ENCODE measurements at places on chromosomes 1 and 21.
A peak's percentile ranks its signal among the peaks of the same experiment; 100 is the strongest.

GRCh38 chr1:89464008-89464407 is 60.6 kb upstream of the LRRC8B start:
- DNase-seq = no peak

GRCh38 chr1:25579292-25580252 is 36.2 kb downstream of the LDLRAP1 start:
- DNase-seq = no peak

DNA sequence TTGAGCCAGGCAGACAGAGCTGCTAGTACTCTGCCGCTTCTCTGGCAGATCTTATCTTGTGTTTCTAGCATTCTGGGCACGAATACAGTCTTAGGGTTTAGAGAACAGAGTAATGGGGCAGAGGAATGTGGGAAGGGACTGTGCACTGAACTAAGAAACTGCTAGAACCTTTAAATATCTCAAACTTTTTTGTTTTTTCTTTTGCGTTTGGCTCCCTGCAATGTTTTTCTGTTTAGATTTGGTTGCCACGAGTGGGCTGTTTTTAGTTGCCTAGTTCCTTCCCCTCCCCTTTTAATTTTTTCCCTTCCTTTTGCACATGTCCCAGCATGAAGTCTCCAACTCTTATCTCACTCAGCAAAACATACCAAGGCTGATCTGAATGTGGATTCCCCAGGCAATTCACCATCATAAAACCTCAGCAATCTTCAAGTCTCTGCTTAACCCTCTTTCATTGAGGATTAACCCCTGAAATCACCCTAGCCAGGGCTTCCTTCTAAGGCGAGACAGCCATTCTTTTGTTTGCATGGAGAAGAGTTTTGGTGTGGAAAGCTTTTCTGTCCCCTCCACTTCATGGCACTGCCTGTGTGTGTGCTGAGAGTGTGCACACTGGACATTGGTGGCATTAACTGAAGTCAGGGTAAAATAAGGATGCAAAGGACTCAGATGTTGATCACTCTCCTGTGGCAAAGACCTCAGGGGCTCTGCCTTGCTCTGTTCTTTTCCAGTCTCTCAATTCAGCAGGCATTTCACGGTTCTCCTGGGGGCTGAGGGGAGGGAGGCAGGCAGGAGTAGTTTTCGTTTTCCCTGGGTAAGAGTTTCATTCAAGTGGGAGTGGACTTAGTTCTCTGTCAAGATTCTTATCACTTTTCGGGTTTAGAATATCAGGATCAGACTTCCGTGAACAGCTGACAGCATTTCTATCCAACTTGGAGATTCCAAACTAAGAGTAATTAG is 2.8 kb upstream of the ATF3 start:
- DNase-seq = no peak

DNA sequence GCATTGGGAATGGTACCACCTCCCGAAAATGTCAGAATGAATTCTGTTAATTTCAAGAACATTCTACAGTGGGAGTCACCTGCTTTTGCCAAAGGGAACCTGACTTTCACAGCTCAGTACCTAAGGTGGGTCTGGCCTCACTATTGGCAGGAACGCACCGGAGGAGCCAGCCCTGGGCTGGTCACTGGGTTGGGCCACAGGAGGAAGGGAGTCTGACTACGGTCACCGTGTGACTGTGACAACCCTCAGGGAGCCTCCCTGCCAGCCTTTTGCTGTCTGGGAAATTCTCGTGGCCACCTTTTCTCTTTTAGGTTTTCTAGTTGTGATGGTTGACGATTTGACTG is 2.2 kb downstream of the IL10RB start:
- DNase-seq = no peak

DNA sequence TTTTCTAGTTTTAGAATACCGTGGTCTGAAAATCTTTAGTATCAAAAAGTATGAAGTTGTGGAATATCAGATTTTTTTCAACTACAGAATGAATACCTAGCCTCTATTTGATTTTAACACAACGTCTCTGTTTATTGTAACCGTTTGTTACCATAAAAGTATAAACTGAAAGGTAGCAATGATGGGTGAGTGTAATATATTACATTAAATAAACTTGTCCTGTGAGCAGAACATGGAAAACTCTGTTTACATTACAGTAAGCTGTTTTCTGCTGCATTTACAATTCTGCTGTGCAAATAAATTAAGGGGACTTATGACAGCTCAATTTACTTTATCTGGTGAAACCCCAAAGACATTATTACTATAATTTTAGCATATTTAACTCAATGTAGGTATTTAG is 62.5 kb downstream of the CHRM3 start:
- no peak for DNase-seq

DNA sequence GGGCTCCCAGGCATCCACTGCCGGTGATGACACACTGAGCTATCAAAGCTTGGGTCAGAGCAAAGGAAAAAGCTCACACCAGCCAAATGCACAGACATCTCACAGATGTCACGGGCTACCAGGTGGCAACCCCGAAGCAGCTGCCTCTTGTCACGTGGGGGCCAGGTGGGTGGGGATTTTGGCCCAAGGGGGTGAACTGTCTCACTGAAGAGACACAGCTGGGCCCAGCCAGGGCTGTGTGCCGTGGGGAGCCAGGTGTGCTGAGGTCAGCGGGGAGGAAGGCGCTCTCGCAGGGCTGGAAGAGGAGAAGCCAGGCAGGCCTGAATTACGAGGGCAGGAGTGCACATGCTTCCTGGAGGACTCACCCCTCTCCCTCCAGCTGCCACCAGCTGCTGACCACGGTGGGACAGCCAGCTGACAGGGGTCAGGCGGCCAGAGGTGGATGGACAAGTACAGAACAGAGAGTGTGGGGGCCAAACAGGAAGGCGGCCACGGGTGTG is 32.4 kb downstream of the KCNN3 start:
- DNase-seq = no peak

DNA sequence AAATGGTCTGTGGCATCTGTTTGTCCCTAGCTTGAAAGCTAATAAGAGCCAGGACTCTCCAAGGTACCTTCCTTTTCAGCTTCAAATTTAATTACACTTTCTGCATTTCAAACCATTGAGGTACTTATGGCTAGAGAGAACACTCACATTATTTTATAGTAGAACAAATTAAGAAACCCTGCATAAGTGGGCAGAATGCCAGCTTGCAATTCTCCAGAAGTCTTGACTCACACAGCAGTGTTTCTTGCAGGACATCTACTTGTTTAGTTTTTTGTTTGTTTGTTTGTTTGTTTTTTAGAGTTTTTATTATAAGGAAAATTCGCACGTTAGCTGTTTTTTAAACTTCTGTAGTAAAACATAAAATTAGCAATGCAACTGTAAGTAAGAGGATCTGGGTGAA is 397.2 kb downstream of the NEGR1 start:
- no peak for DNase-seq

GRCh38 chr1:164183854-164184635 is 374.9 kb upstream of the PBX1 start:
- DNase-seq = no peak

DNA sequence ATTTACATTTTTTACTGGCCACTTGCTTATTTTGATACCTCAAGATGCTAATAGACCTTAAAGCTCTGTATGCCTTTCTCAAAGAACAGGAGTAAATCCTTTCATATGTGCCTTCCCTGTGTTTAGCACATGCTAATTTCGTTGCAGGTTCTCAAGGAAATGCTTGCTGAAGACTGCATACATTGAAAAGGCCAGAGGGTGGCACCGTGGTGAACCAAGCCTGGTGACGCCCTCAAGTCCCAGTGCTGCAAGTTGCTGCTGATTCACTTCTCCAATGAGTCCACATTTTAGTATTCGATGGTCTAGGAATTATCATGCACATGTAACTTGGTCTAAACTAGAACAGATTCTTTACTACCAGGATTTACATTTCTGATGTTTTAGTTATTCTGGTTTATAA is 94.1 kb downstream of the CLDN17 start:
- peak; percentile 31 for DNase-seq

DNA sequence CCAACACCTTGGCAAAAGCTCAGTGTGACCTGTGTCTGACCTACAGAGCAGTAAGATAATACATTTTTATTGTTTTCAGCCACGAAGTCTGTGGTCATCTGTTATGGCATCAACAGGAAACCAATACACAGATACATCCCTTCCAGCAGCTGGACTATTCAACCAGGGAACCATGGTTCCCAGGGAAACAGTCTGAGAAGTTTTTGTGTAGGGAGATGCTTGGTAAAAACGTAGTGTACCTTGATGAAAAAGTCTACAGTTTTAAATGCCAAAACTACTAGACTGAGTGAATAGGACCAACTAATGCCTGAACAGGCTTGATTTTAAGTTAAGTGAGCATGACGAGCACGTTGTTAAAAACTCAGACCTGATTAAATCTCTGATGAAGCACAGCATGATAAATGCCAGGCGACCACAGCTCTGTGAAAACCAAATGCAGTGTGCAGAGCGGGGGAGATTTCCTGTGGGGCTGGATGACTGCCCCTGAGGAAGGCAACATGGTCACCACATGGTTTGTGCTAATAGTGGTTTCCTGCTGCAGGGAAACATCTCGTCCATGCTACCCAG is 228.9 kb downstream of the TNR start:
- no peak for DNase-seq

DNA sequence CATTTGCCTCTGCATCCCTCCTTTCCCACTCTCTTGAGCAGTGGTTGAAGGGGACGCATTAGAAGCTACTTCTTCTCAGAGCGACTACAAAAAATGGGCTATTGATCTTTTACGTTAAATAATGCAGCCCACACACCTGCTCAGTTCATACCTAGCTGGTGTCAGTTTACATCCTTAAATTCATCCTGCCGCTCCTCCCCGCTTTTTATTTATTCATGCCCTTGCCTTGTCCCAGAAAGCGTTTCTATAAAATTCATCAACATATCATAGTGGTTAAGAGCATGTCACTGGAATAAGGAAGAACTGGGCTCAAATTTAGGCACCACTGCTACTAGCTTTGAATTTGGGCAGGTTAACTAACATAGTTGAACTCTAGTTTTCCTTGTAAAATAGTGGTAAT is 66.0 kb upstream of the TINAGL1 start:
- no peak for DNase-seq

- DNase-seq = no peak
These were observed 238.0 kb upstream of the TMEM51 start for GRCh38 chr1:14915356-14916054.

Measured in pons (tissue), 1 donor.